ENCODE measurements at places on chromosomes 12 and 14.

DNA sequence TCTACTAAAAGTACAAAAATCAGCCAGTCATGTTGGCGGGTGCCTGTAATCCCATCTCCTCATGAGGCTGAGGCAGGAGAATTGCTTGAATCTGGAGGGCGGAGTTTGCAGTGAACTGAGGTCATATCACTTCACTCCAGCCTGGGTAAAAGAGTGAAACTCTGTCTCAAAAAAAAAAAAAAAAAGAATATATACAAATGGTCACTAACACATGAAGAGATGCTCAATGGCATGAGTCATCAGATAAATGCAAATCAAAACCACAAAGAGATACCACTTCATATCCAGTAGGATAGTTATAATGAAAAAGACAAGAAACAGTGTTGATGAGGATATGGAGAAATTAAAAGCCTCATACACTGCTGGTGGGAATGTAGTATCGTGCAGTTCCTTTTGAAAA lies 33.6 kb upstream of the METAP2 start:
- H3K36me3 ChIP-seq: no peaks in the 10 kb centered on the region
- no peak overlapping the region for H3K4me3 ChIP-seq
- H3K4me1 ChIP-seq: no peaks in the 10 kb centered on the region
- DNase-seq: no peak
- peaks cover 2% of the 10 kb centered on the region for H3K27me3 ChIP-seq

GRCh38 chr12:77273898-77274297 lies 208.5 kb upstream of the E2F7 start:
- H3K27me3 ChIP-seq: no peaks in the 10 kb centered on the region
- H3K4me1 ChIP-seq: no peaks in the 10 kb centered on the region
- H3K4me3 ChIP-seq: no peak overlapping the region
- H3K36me3 ChIP-seq: no peaks in the 10 kb centered on the region
- DNase-seq: no peak
- H3K27ac ChIP-seq: no peak overlapping the region

GRCh38 chr14:89586258-89587135 lies 169.5 kb upstream of the FOXN3 start:
- peaks cover 64% of the 10 kb centered on the region for H3K4me1 ChIP-seq
- peaks cover 48% of the 10 kb centered on the region for H3K36me3 ChIP-seq
- H3K27ac ChIP-seq: peak overlapping the region; percentile 40
- peak overlapping the region; percentile 4 for H3K4me3 ChIP-seq

DNA sequence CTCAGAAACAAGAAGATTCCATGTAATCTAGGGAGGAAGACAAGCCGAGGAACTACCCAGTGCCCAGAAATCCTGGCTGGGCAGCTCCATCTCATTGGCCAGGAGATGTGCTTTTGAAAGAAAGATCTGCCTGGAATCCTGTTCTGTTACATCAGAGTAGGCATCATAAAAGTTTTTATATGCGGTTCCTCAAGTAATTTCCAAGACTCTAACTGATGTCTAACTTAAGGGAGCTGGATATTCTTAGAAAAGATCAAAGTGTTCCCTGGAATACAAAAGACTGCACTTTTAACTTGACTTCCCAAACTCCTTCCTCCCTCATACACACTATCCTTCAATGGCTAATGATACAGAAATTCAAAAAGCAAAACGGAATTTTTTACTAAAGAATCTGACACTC lies 16.3 kb downstream of the RHOJ start:
- H3K27me3 ChIP-seq: peaks cover 15% of the 10 kb centered on the region
- no peak overlapping the region for H3K27ac ChIP-seq
- no peaks in the 10 kb centered on the region for H3K4me1 ChIP-seq
- no peak overlapping the region for H3K4me3 ChIP-seq
- DNase-seq: no peak

All from activated CD4-positive, alpha-beta T cell treated with anti-CD3 and anti-CD28 coated beads for 36 hours (primary cell).